ENCODE measurements at places on chromosomes 11 and 22.
A peak's percentile ranks its signal among the peaks of the same experiment; 100 is the strongest.

GRCh38 chr11:128704517-128704916 is 10.6 kb downstream of the FLI1 start:
- no peak for DNase-seq

DNA sequence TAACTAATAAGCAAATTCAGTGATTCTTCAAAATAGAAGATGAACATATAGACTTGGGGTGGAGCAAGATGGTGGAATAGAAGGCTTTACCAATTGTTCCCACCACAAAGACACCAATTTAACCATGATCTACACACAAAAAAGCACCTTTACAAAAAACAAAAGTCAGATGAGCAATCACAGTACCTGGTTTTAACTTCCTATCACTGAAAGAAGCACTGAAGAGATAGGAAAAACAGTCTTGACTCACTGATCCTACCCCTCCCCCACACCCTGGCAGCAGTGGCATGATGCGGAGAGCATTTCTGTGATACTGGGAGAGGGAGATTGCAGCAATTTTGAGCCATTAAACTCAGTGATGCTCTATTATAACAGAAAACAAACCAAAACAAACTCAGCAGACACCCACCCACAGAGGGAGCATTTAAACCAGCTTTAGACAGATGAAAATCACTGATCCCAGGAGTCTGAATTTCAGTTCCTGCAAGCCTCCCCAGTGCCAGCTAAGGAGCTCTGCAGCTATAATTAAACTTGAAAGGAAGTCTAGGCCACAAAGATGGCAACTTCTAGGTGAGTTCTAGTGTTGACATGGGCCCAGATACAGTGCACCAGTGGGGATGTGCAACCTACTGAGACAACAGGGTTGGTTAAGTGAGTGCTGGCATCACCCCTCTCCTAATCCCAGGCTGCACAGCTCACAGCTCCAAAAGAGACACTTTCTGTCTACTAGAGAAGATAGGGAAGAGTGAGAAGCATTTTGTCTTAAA is 161.8 kb upstream of the GRIA4 start:
- no peak for DNase-seq

DNA sequence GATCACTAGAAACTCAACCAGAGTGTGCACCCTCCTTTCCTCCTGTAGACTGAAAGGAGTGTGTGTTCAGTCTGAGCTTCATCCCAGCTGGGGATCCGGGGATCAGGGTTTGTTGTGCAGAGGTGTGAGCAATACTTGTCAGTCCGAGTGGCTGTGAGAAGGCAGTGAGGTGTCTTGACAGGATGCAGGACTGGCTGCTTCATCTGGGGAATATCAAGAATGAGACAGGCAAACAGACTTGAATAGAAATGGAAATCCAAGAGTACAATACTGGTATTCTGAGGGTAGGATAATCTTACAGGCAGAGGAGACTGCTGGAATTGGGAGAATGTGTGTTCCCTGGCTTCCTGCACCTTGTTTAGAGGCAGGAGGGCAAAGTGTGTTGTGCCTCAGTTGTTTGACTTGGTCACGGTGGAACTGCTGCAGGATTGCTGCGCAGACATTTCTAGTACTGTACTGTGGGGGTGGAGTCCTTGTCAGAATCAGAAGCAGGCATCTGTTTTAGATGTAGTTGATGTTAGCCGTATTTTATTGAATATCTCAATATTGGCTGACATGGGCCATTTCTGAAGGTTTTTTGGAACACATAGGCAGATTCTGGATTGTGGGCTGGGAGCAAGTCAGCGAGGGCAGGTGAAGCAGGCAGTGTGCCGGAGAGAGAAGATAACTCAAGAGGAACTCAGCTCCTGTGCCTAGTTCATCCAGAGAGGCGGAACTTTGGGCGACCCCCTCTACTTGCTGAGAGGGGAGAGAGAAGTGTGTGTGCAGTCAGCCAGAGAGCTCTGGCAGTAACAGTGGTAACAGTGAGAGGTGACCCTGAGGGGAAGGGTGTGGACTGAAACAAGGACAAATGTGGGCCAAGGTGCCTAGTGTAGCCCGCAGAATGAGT is 27.1 kb upstream of the GRK2 start:
- peak; percentile 57 for DNase-seq

- DNase-seq: peak; percentile 66
These were observed 38.2 kb downstream of the PITPNB start for GRCh38 chr22:27880778-27881394.

DNA sequence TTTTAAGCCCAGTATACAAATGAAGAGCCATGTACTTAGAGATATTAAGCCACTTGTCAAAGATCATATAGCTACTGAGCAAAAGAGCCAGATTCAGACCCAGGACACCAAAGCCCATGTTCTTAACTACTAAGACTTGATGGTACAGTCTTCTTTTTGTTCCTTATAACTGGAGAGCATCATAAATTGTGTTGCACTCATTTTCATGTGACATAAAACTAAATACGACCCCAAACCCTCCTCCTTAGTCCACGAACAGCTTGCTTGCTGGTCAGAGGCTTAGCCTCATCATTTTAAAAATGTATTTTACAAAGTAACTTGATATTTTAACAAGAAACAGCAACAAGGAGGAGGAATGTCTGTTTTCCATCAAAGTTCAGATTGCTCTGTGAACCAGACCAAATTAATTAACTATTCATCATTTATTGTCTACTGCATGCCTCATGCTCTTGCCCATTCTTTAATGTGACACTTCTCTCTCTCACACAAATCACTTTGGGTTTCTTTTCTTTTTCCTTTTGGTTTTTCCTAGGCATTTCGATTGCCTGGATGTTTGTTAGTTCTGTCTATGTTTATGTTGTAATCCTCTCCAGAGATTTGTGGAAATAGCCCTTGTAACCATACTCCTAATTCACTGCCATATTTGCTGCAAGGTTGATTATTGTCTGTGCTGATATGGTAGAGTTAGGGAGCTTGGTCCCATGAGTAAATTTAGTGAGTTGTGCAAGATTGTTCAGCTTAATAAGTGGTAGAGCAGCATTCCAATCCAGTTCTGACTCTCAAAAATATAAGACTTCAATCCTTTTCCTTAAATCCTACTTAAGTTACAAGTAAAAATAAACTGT is 8.4 kb upstream of the ARHGAP20 start:
- peak; percentile 68 for DNase-seq

DNA sequence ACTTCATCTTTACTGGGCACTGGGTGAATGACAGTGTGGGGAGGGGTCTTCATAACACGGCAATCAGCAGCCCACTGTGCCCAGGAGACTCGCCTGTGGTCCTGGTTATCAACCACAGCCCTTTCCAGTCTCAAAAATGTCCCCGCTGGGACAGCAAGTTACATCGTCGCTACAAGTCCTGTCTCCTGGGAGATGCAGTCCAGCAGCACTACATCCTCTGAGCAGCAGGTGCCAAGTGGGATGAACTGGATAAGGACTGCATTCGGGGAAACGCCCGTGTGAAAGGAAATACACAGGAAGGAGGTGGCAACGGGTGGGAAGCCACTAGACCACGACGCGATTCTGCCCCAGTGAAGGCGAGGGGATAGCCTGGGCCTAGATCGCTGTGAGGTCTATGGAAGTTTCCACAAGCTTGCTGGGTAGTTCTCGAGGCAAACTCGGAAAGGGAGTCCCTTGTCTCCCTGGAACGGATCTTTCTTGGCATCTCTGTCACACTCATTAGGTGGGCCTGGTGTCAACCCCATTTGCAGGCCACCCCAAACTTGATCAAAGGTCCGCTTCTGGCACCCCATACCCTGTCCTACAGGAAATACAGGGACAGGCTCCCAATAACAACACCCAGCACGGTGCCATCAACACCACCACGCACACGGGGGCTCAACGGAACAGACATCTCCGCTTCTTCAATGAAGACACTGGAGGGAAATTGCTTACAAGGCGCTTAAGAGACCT is 4.4 kb downstream of the ASCL2 start:
- DNase-seq: no peak

GRCh38 chr11:73072935-73073481 is 69.1 kb downstream of the FCHSD2 start:
- DNase-seq: peak; percentile 69

DNA sequence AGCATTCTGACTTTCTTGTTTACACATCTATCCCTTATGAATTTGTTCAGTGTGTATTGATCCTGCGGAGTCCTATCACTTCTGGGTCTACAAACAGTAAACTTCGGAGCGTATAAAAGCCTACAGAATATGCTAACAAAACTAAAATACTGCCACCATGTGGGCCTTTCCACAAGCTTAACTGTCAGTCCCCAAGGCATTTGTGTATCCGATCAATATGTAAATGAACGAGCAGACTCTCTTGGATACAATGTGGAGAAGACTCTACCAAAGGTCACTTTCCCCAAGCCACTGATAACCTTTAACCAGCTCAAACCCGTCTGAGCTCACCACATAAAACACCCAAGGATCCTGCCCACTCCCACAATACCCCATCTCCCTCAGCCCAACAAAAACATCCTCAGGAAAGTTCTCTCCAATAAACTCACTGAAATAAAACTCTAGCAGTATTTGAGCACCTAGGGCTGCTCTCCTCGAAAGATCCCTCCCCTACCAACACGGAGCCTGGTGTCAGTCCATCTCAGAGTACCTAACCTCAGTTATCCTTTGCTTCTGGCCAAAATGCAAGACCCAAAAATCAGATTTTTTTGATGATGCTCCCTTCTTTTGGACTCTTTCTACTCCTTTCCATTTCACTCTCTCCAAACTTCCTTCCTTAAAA is 17.8 kb downstream of the ADA2 start:
- DNase-seq: no peak

GRCh38 chr22:46895753-46896152 is 133.3 kb downstream of the TBC1D22A start:
- no peak for DNase-seq

DNA sequence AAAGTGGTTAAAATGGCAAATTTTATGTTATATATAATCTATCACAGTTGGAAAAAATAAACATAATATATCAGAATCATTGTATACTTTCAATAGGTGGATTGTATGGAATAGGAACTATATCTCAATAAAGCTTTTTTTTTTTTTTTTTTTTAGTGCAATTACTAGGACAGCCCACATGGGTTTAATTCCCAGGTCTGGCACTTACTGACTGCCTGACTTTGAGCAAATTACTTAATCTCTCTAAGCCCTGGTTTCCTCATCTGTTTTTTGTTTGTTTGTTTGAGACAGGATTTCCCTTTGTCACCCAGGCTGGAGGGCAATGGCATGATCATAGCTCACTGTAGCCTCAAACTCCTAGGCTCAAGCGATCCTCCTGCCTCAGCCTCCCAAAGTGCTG is 26.1 kb upstream of the BAIAP2L2 start:
- DNase-seq: no peak

DNA sequence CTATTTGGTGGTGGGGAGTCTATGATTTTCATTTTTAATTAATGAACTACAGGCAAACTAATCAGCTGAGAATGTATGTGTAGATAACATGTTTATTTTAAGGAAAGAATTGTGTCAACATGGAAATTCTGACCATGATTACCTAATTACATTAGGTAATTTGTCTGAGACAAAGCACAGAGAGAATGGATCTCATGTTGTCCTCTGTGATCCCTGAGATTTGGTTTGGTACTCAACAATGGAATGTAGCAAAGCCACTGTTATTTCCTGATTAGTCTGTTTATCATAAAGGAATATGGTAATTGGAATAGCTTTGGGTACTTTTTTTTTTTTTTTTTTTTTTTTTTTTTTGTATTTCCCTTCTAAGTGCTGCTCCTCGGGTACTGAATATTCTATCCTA is 718.8 kb upstream of the ARHGAP42 start:
- DNase-seq: no peak

DNA sequence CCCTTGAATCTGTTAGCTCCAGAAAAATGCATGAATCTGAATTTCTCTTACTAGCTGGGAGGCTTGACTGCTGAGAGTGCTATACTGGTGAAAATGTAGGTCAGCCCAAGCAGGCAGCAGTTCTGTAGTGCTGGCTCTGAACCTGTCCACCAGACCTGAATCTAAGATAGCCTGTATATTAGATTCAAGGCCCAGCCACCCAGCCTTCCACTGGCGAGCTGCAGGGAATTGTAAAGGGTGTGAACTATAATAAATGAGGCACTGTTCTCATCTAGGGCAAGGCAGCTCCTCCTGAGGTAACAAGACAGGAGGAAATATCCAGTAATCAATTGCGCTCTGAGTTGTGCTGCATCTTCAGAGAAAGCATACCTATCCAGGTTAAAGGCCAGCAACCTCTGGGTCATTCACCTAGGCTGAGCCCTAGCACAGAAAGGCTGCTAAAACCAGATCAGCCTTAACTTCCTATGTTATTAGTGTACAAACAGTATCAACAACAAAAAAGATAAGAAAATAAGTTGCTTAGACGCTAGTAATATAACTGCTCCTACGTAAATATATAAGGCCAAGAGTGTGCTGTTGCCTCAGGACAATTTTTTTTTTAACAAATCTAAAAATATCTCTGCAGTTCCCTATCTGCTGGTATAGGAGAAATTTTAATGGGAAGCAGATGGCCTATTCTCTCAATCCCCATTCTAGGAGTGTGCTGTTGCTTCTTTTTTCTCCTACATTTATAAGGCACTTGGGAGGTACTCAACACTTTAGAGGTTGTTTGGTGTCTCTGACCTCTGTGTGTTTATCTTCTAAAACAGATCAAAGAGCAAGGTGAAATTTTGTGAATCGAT is 63.0 kb downstream of the RELT start:
- DNase-seq: no peak

DNA sequence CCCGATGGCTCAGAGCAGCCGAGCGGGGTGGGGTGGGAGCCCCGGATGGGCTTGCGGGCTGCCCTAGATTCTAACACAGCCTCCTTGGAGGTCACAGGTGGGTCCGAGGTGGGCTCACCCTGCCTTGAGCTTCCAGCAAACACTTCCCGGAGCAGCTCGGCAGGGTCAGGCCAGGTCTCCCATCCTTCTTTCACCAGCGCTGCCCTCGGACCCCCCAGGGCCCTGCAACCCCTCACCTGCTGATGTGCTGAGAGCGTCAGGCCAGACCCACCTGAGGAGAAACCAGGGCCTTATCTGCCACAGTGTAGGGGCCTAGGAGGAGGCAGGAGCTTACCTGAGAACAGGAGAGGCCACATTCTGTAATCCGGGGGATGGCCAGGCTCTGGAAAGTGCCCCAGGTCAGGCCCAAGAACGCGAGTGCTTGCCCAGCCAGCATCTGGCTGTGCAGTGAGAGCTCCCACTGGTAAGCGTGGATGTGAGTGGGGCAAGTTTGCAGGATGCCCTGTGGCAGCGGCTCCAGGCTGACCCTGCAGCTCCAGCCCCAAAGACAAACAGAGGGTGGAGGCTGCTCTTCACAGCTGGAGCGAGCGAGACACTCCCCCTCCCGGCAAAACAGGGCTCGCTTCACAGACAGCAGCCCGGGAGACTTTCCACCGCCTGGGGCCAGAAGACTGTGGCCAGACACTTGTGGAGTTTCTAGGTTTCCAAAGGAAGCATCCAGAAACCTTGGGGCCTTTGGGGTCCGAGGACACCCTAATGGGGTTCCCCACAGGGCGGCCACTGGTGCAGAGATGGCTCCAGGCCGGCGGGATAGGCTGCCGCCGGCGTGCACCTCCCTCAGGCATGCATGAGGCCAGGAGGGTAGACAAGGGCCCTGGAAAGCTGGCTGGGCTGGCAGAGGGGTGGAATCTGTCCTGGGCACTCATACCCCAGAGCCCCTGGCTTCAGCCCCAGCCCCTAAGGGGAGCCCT is at the start of gene IL17REL:
Gene IL17REL, minus strand, starts transcription at position 555 of the 971 bp plus-strand sequence. Its CDS starts 119 bp downstream, at position 436.
- DNase-seq: no peak

GRCh38 chr11:130071211-130071712 is 1.6 kb downstream of the APLP2 start:
- peak; percentile 65 for DNase-seq
